ENCODE measurements at places on chromosomes 16 and 17. TPM values are rescaled to one million over a fixed set of nuclear protein-coding genes. Genes with fewer than 3 reads are reported as not detected.

Gene ADAMTS18
- 9.4 TPM for total RNA-seq

Gene IGSF6
- total RNA-seq, result not detected

Gene HYDIN
- under 0.01 TPM for total RNA-seq

Gene CNGB1
- total RNA-seq, result not detected

Gene KRTAP2-2
- total RNA-seq, result not detected

Gene RETREG3
- 74.8 TPM for total RNA-seq
